HFFc6 (cell line): ENCODE measurements at places on chromosomes 4 and X. TPM values are rescaled to one million over a fixed set of nuclear protein-coding genes. Genes with fewer than 3 reads are reported as not detected.

Gene TECRL
- not detected in 3 replicates for total RNA-seq

DNA sequence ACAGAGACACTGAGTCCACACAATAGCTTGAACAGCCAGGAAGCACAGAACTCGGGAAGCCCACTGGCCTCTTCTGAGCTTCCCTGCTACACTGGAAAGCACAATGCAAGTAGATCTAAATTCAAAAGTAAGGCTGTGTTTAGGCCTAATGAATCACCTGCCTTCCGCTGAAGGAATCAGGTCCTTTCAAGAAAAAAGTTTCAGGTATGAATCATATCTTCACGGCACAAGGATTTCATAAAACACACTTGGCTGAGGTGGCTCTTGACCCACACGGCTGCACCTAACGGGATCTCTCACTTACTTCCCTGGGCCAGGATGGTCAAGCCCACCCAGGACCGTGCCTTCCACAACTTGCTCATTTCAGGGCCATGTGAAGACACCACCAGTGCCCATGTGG, 59.3 kb downstream of the IRF2 start:
- DNase-seq = no peak

DNA sequence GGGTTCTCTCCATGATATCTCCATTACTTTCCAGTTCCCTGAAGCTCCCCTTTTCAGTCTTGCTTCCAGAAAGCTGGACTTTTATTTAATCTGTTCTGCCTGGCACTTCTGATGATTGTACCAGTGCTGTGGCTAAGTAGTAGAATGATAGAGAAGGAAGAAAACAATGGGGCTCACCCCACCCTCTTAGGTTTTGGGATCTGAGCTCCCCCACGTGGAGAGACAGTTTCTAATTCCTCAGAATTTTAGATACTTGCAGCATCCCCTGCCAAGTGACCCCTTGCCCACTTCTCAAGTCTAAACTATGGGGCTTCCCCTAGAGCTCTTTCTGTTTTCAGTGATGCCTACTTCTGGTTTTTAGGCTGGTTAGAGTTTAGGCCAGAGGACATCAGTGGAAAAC, 73.9 kb downstream of the GC start:
- DNase-seq = no peak

DNA sequence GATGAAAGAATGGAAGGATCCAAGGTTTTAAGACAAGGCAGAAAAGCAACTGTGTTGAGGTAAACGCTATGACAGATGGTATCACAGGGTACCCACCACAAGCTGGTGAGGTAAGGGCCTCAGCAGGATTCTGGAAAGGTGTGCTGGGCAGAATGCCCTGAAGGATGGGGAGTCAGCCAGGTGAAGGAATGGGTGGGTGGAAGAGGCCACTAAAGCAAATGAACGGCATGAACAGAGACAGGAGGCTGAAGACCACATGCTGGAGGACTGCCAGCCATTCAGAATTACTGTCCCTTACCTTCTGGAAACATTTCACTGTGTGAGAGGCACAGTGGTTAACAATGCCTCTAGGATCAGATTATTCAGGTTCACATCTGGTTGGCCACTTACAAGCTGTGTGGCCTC, 23.6 kb downstream of the GPRIN3 start:
- DNase-seq = no peak

DNA sequence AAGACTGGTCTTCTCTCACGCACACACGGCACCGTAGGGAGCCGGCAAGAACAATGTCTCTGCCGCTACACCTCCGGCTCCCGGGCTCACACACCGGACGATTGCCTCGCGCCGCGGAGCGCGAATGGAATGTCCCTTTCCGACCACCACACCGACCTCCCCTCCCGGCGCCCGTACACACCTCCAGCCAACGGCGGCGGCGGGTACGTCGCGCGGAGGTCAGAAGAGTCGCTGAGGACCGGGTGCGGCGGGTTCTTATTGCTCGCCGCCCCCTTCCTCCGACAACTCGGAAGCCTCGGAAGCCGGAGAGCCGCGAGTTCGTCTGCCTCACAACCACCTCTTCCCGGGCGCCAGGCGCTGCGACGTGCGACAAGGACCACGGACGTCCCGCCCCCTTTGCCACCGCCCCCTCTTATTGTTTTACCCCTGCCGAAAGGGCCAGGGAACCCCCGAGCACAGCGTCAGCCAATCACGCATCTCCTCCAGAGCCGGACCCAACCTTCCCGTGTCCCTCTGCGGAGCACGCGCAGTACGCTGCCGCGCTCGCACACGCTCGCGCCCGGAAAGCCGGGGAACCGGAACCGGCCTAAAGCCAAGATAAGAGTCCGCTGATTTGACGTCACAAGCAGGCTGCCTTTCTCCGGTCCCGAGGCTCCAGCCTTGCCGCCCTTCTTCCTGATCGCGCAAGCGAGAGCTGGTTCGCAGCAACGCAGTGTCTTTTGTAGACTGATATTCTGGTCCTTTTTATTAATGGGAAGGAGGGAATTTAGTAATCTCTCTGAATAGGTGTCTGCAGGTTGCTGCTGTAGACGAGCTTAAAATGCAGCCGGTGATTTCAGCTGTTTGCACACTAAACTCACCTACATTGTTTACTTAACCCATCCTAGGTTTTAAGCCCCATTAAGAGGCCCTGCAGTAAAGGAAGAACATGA, at the start of gene G3BP2:
Gene G3BP2, minus strand, starts transcription at position 385 of the 932 bp plus-strand sequence. CDS start 11,386 bp downstream, outside the sequence.
- DNase-seq = peak; percentile 97

DNA sequence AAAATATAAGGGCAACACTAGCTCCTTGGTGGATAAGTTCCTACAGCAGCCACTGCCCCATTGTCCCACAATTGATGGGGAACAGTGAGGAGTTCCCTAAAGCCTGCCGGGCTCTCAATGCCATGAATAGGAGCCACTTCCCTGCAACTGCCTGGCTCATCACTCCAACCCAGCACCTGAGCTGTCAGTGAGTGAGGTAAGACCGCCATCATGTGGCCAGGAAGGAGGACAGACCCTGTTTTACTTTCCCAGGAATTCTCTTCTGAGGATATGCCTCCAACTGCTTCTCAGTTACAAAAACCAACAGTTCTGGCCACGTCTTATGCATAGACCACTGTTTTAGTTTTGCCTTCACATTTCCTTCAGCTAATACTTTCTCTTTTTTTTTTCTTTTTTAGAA, 45.5 kb downstream of the SRPX start:
- peak; percentile 13 for DNase-seq

Gene MAGEA1
- total RNA-seq = not detected in 3 replicates

Gene OCIAD1
- total RNA-seq = 126 to 146 TPM (median 143 TPM) in 3 replicates

Gene NALF2
- not detected in 3 replicates for total RNA-seq

GRCh38 chr4:105998171-105999063, 103.1 kb downstream of the NPNT start:
- DNase-seq = no peak

- peak; percentile 41 for DNase-seq
These were observed 82.3 kb downstream of the PRSS12 start for GRCh38 chr4:118270492-118270891.

DNA sequence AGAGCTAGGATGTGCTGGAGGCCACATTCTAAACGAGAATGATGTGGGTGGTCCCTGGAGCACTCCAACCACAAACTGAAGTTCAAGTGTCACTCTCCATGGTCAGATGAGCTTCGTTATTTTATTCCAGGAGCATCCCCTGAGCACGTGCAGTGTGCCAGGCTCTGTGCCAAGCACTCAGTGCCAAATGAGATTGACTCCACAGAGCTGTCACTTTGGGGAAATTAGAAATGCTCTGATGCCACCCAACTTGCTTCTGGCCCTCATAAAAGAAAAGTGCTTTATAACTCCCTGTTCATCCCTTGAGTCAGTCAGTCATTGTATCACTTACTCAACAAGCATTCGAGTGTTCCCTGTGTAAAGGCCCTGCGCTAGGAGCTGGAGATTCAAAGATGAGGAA, 91.2 kb downstream of the RTL5 start:
- DNase-seq = no peak

Gene STAG2
- 43.3 and 45.0 TPM in 2 replicates for total RNA-seq

DNA sequence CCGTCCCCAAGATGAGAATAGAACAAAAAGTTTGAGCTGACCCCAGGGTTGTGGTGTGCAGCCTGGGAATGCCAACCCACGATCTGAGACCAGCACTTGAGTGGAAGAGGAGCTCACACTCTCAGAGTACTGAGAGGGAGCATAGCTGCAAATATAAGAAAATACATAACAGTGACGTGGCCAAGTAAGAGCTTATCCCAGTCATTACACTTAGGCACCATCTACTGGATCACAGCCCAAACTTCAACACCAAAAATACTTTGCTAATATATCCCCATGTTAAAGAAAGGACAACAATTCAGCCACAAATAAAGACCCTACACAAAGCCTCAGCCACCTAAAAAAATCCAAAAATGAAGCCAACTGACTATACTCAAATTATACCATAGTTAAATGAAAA, 33.3 kb upstream of the CXCL6 start:
- no peak for DNase-seq

- DNase-seq = no peak
These were observed 84.3 kb upstream of the CLDN34 start for GRCh38 chrX:9882669-9883446.
